ENCODE measurements at places on chromosomes 4 and X. TPM values are rescaled to one million over a fixed set of nuclear protein-coding genes. Genes with fewer than 3 reads are reported as not detected.
A peak's percentile ranks its signal among the peaks of the same experiment; 100 is the strongest.

The PNMA5 gene
- total RNA-seq = not detected

DNA sequence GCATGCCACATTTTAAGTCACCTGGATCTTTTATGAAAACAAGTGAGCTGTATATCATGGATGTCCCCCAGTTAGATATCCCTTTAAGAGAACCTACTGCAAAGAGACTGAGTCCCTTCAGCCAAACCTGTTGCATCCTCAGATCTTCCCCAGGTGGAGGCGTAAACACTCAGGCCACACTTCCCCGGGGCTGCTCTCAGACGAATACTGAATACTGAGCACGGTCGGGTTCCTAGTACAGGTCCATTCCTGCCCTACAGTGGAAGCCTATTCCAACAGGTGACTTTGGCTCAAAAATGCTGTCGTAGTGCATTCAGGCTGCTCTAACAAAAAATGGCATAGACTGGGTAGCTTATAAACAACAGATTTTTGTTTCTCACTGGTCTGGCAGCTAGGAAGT lies 320.2 kb upstream of the CLNK start:
- no peak for DNase-seq

- peak; percentile 46 for DNase-seq
Measured at GRCh38 chrX:120305531-120306141, 5.6 kb downstream of the TMEM255A start.

DNA sequence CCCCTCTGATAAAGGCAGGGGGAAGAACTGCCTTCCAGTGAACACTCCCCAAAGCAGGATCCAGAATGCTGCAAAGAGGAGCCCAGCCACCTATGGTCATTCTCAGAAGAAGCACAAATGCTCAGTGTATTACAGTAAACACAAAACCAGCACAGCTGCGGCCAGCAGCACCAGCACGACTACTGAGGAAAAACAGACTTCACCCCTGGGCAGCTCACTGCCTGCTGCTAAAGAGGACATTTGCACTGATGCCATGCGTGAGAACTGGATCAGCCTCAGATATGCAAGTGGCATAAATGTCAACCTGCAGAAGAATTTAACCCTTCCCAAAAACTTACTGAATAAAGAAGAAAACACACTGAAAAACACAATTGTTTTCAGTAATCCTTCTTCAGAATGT lies 80.2 kb upstream of the TLR2 start:
- DNase-seq = no peak

- peak; percentile 99 for DNase-seq
Measured at GRCh38 chr4:73704314-73705055, 35.9 kb upstream of the CXCL8 start.

GRCh38 chr4:123304151-123304964 lies 92.2 kb upstream of the SPRY1 start:
- DNase-seq = no peak

GRCh38 chr4:5866841-5867813 lies 25.8 kb downstream of the CRMP1 start:
- no peak for DNase-seq

- no peak for DNase-seq
Measured at GRCh38 chr4:7964890-7965662, 25.4 kb upstream of the AFAP1 start.

DNA sequence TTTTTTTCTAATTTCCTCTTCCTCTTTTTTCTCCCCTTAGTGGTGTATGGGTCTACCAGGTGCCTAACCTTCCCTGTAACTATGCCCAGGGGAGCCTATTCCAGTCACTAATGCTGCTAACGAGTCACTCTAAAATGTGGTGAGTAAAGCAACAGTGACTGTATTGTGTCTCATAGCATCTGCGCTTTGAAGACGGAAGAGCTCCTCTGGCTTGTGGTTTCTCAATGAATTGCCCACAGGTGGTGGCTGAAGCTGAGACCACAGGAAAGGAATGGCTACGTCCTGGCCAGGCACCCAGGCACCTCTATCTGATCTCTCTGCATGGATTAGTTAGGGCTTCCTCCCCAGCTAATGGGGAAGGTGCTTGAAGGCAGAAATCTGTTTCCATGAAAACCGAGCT lies 763.5 kb upstream of the FRG1 start:
- DNase-seq = peak; percentile 90

DNA sequence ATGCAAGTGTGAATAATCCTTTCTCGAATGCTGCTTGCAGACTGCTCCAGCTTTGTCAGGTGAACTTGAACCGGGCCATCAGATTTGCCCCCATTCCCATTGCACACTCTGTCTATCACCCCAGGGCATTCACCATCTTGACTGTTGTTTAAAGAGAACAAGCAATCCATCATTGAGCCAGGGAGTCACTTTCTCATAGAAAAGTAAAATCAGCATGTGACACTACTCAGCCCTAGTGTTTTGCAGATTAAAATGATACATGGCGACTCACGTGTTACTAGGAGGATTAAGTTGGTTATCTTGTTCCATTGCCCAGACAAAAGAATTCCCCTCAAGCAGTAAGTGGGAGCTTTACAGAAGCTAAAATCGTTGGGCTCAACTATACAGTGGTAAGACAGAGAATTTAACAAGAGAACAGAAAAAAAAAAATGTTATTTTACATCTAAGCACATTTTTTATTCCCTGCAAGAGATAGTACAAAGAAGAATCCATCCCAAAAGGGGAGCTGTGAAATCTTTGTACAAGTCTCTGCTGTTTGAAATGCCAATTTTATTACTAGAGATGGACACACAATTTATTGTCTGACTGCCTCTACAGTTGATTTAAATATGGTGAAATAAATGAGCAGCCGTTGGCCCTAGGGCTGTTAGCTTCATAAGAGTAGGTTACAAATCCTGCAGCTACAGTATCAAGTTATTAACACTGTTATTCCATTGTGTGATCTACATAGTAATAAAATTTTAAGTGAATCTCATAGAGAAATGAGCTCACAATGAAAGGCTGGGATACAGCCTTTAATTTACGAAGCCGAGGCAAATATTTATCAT lies 67.5 kb downstream of the NEUROG2 start:
- DNase-seq = peak; percentile 44

DNA sequence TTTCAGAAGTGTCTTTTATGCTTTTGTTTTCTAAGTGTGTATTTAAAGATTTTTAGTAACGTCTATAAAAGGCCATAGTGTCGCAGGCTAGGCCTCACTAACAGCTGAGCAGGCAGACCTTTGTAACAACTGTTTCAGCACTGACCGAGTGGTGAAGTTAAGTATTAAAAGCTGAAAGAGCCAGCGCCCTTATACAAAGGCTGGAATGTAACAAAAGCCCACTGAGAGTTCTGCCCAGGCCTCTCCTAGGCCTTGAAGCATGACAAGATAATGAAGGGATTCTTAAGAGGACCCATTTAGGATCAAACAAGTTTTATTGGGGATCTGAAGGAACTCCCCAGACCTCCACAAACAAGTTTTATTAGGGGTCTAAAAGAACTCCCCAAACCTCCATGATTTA lies 722.5 kb upstream of the PRKX start:
- no peak for DNase-seq

- DNase-seq = peak; percentile 92
Measured at GRCh38 chr4:54085284-54085683, 14.7 kb upstream of the GSX2 start.

The ADH7 gene
- total RNA-seq = not detected

DNA sequence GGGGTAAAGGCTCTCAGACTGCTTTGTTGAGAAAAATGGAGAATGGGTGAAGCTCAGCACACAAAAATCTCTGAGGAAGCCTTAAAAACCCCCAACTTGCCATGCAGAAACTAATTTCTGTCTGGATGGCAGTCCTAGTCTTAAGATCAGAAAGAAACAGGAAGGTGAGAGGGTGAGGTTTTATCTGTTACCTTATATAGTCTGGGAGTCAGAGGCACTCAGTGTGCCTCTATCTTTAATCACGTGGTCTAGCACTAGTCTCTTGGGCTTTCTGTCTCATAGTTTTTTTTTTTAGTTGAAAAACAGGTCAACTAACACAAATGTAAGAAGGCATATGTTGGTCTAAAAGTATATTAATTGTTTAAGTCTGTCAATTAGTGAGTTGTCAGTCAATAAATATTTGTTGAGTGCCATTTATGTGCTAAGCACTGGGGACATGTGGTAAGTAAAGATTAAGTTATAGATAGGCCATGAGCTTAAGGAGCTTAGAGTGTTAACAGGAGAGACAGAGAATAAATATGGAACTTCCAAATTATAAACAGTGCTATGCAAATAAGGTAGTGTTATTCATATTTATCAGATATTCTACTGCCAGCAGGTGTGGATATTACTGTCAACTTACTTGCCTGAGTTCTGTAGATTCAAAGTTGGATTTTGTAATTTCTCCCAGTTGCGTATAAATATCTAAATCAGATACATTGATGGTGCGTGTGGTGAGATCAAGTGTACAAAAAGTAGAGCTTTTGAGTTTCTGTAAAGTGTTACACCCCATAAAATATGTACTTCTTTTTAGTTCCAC lies 7.0 kb downstream of the CYBB start:
- no peak for DNase-seq

The DCTD gene
- 99.3 TPM for total RNA-seq

The LEF1 gene
- 27.7 TPM for total RNA-seq

The SYTL4 gene
- total RNA-seq = 7.1 TPM

DNA sequence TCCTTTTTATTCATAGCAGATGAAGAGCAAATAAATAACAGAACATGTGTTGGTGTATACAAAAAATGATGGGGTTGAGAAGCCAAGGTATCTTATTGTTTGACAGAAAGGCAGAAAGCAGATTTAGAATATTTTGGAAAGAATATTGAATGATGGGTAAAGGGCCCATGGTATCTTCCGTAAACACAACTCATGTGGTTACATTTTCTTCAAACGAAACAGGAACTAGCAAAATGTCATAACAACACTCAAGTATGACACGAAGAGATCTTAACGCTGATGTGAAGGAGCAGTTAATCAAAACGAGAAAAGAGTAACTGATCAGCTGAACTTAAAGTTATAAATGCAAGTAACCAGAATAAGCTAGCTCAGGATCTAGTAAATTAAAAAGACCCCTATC lies 195.7 kb upstream of the GK2 start:
- DNase-seq = no peak

GRCh38 chr4:151990201-151990600 lies 229.4 kb upstream of the GATB start:
- DNase-seq = peak; percentile 91

The WNK3 gene
- total RNA-seq = 0.02 TPM

GRCh38 chr4:1210241-1210841 lies 38.0 kb upstream of the SPON2 start:
- no peak for DNase-seq

All from HT1080 (cell line).